ENCODE measurements at places on chromosomes 11 and 22. TPM values are rescaled to one million over a fixed set of nuclear protein-coding genes. Genes with fewer than 3 reads are reported as not detected.

DNA sequence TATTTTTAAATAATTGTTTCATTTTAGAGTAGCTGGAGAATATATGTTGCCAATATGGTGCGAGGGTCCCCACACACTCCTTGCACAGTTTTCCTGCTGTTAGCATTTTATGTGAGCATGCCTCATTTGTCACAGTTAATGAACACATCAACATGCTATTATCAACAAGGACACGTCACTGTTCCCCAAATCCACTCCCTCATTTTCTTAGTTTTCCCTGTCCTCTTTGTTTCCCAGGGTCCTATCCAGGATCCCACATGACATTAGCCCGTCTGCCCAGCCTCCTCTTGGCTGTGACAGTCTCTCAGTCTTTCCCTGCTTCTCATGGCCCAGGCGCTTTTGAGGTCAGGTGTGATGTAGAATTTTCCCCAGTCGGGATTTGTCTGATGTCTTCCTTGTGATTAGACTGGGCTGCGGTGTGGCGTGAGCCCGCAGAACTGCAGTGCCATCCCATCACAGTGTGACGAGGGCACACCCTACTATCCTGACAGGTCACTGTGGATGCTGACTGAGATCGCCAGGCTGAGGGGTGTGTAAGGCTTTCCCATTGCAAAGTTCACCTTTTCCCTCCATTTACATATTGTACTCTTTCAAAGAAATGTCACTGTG is 450.6 kb upstream of the B3GAT1 start:
- DNase-seq: peak; percentile 3

- no peak for DNase-seq
These were observed 118.2 kb upstream of the BLID start for GRCh38 chr11:122234257-122234656.

The IGLL1 gene
- total RNA-seq: 2.2 TPM

- peak; percentile 5 for DNase-seq
These were observed 582.9 kb downstream of the BRD1 start for GRCh38 chr22:49244466-49245420.

GRCh38 chr22:46502440-46503175 is 34.8 kb downstream of the CELSR1 start:
- no peak for DNase-seq

The NFAM1 gene
- 0.63 TPM for total RNA-seq

- no peak for DNase-seq
These were observed 108.2 kb upstream of the OR4B1 start for GRCh38 chr11:48108231-48109045.

The ELFN2 gene
- total RNA-seq: 0.38 TPM
